C1 segment of cervical spinal cord (tissue), 14 donors: ENCODE measurements at places on chromosomes 3 and 15.
A peak's percentile ranks its signal among the peaks of the same experiment; 100 is the strongest.

- DNase-seq, result no peak
Measured at GRCh38 chr3:20186600-20187004, 596 bp upstream of the SGO1 start.

DNA sequence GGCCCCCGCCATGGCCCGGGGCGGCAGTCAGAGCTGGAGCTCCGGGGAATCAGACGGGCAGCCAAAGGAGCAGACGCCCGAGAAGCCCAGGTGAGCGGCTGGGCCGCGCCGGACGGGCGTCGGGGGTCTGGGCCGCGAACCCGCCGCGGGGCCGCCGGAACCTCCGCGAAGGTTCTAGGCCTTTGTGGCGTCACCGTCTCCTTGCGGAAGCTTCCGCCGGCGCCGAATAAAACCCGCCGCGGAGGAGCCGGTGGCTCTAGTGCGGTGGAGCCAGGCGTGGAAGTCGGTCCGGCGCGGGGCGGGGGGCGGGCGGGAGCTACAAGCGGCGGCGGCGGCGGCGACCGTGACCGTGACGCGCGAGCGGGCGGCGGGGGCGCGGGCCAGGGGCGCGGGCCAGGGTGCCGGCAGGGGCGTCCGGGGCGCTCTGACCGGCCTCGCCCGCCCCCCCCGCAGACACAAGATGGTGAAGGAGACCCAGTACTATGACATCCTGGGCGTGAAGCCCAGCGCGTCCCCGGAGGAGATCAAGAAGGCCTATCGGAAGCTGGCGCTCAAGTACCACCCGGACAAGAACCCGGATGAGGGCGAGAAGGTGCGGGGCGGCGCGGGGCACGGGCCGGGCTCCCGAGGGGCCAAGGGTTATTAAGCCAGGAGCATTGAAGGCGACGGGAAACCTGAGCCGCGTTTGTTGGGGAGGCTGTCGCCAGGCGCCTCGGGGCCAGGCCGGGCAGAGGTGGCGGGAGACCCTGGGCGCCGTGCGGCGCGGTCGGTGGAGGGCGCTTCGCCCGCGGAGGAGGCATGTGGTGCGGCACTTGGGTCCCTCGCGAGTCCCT lies at the start of gene DNAJA4:
Gene DNAJA4 (plus strand): TSS at position 259 of the 833 bp plus-strand sequence. CDS start 202 bp downstream, at position 461.
- peak; percentile 57 for DNase-seq

GRCh38 chr3:182668541-182668940 lies 124.8 kb upstream of the ATP11B start:
- DNase-seq, result no peak

DNA sequence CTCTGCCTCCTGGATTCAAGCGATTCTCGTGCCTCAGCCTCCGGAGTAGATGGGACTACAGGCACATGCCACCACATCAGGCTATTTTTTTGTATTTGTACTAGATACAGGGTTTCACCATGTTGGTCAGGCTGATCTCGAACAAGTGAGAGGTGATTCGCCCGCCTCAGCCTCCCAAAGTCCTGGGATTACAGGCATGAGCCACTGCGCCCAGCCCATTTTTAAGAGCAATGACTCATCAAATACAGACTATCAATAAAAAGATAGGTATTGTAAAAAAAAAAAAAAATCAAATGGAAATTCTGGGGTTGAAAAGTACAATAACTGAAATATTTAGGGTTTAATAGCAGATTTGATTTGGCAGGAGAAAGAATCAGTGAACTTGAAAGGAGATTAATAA lies 129.0 kb downstream of the TJP1 start:
- no peak for DNase-seq

DNA sequence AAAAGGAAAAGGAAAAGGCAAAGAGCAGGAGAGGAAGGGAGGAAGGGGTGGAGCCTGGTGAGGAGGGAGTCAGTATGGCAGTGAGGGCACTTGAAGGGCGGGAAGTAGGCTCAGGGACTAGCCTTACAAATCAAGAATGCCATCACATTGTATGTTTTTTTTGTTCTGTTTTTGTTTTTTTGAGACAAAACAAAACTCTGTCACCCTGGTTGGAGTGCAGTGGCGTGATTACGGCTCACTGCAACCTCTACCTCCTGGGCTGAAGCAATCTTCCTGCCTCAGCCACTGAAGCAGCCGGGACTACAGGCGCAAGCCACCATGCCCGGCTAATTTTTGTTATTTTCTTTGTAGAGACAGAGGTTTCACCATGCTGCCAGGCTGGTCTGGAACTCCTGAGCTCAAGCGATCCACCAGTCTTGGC lies 10.5 kb upstream of the PIK3CB start:
- no peak for DNase-seq

GRCh38 chr3:15527031-15527459 lies 5.5 kb upstream of the COLQ start:
- no peak for DNase-seq

GRCh38 chr3:150828997-150829396 lies 66.0 kb upstream of the SIAH2 start:
- no peak for DNase-seq

- DNase-seq, result no peak
Measured at GRCh38 chr15:88655800-88656488, 17.1 kb downstream of the ISG20 start.

- no peak for DNase-seq
Measured at GRCh38 chr3:162764808-162765071, 1268.1 kb downstream of the OTOL1 start.

DNA sequence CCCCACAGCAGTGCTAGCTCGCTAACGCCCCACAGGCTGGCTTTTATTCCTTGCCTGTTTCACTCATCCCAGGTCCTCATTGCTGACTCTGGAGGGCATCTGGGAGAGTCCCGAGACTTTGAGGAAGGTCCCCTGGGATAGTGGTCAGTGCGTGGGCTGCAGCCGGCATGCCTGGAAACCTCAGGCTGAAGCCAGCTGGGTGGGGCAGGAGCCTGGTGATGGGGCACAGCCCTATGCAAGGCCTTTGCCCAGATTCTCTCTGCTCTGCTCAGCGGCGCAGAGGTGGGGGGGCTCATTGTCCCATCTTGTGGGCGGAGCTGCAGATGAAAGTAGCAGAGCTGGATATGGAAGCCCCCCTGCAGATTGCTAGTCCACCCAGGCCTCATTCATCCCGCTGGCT lies 55.7 kb upstream of the SMAD6 start:
- no peak for DNase-seq

GRCh38 chr3:11377719-11378118 lies 105.5 kb downstream of the ATG7 start:
- DNase-seq, result no peak

DNA sequence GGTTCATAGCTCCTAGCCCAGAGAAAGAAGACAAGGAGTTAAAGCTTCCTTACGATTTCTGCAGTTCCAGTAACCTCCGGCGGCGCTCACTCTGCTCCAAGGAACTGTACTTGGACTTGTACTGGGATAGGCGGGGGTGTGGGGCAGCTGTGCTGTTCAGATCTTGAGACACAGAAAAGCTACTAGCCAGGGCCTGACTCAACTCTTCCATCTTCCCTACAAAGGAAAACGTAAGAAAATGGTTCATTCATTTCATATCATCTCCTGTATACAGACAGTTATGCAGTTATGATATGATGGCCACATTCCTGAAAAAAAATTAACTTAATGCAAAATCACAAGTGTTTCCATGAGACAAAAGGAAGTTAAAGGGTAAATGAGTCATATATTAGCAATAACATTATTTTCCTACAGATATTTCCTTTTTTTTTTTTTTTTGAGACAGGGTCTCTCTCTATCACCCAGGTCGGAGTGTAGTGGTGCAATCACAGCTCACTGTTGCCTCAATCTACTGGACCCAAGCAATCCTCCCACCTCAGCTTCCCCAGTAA lies 4.6 kb downstream of the SNUPN start:
- DNase-seq, result no peak

GRCh38 chr3:143266927-143267326 lies 147.4 kb downstream of the CHST2 start:
- DNase-seq, result no peak

DNA sequence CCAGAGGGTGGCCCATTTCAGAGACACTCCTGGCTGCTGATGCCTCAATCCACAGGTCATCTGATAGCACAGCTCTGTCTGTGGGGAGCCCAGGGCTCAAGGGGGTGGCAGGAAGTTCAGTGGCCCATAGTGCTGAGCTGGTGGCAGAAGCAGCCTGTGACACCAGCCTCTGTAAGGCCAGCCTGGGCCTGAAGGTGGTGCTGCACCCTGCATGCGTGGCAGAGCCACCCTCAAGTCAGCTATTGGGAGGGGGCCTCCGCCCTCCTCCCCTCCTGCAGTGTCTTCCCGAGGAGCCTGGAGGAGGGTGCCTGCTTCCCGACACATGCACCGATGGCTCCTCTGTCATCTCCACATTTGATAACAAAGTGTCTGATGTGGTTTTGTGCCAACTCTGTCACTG lies 3.0 kb downstream of the PLA1A start:
- DNase-seq, result no peak

GRCh38 chr3:142281474-142281873 lies 56.1 kb upstream of the GK5 start:
- DNase-seq, result no peak

GRCh38 chr15:67859331-67859946 lies 19.6 kb upstream of the RNU6-1 start:
- no peak for DNase-seq

GRCh38 chr3:18047052-18047451 lies 304.6 kb upstream of the TBC1D5 start:
- no peak for DNase-seq

DNA sequence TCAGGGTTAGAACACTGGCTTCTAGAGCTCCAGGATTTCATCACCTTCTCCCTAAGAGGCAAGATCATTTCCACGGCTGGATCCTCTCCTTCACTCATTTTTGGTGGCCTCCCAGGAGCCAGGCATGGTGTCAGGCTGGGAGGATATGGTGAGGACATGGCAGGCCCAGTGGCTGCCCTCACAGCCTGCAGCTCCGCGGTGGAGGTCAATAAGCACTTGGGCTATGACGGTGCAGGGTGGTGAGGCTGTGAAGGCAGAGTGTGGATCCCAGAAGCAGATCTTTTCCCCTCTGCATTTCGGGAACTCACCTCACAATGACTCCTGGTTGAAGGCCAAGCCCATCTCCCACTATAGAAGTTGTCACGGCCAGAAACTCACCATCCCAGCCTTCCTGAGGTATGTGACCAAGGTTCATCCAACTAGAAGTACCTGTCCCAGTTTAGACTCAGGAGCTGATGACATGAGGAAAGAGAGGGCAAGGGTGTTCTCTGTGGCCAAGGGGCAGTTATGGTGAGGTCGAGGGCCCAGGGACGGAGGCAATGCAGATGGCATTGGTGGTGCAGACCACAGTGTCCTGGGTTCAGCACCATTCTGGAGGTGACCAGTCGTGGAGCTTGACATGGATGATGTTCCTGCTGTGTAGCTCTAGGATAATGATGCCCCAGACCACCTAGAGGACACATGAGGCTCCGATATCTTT lies 100.1 kb upstream of the SMAD3 start:
- no peak for DNase-seq

DNA sequence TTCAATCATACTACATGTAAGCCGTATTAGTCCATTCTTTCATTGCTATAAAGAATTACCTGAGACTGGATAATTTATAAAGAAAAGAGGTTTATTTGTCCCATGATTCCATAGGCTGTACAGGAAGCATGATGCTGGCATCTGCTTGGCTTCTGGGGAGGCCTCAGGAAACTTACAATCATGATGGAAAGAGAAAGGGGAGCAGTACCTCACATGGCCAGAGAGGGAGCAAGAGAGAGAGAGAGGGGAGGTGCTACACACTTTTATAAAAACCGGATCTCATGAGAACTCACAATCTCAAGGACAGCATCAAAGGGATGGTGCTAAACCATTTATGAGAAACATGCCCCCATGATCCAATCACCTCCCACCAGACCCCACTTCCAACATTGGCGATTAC lies 14.3 kb upstream of the CLASP2 start:
- DNase-seq, result no peak

DNA sequence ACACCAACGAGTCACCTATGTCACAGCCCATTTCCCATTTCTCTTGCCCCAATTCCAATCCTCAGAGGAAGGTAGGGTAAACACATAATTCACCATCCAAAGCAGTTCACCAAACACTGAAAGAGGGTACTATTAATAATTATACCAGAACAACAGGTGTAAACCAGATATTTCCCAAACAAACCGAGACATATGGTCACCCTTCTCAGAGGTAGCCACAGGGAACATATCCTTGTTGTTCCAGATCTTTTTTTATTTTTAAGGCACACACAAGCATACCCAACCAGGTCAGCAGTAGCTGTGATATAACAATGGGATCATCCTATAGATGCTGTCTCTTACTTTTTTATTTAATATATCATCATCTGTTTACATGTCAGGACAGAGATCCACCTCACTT lies 24.7 kb downstream of the MAGI1 start:
- no peak for DNase-seq
